ENCODE measurements at places on chromosomes 4 and X.

DNA sequence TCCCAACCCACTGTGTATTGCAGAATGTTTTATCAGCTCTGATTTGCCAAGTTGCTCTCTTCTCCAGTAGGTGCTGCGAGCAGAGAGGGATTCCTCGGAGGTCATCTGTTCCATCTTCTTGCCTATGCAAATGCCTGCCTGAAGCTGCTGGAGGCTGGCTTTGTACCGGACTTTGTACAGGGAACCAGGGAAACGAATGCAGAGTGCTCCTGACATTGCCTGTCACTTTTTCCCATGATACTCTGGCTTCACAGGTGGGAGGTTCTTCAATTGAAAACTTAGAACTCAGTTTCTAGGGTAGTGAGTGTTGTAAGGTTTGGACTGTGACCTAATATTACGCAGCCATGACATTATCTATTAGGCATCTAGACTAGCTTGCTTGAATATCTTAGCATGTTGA, 24.9 kb downstream of the AR start:
- DNase-seq = no peak

- no peak for DNase-seq
Observed at GRCh38 chr4:26039639-26040359, 125.8 kb downstream of the SMIM20 start.

- DNase-seq = no peak
Observed at GRCh38 chr4:37422638-37423037, 178.1 kb downstream of the NWD2 start.

DNA sequence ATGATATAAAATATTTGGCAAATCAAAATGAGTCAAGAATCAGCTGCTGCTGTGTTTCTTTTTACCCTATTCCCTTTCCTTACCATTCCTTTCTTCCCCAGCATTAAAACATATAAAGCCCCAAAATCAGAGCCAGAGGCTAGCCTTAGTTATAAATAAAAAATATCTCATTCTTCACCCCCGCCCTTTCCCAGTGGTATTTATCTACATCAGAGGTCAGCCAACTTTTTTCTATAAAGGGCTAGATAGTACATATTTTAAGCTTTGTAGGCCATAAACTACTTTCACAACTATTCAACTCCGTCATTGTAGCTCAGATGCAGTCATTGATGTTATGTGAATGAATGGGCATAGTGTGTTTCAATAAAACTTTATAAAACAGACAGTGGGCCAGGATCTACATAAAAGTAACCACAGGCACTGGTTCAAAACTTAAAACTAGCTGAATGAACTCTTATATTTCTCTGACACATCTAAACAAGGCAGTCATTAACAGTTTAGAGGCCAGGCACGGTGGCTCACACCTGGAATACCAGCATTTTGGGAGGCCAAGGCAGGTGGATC, 30.5 kb upstream of the TCEANC start:
- DNase-seq = no peak

DNA sequence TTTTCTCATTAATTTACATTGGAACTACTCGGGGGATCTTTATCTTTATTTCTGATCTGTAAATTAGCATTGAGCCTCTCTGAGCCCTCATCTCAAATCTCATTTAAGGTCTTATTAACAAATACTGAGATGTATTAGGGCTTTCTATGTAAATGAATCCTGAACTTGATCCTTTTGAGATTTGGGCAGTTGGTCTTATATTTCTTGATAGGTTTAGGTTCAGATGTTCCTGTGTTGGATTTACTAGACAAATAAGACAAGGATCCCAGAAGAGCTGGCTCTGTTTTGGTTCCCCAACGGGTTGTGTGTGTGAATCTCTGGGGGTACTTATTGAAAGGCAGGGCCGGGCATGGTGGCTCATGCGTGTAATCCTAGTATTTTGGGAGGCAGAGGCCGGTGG, 36.1 kb downstream of the LONRF3 start:
- no peak for DNase-seq

- DNase-seq = no peak
Observed at GRCh38 chr4:170017252-170017651, 8.9 kb downstream of the MFAP3L start.

GRCh38 chrX:125765347-125765746, 400.7 kb downstream of the DCAF12L2 start:
- no peak for DNase-seq

GRCh38 chr4:24477919-24478318, 106.4 kb downstream of the DHX15 start:
- DNase-seq = no peak

DNA sequence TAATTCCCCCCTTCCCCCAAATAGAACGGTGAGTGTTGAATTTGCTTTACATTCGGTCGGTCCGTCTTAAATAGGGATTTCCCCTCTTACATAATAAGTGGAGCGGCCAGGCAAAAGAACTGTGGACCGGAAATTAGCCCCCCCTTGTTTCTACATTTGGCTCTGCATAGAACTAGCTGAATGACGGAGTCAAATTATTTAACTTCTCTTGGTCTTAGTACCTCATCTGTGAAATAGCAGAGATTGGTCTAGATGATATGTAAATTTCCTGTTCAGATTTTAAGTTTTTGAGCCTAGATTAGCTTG, 1.3 kb downstream of the SPATA18 start:
- no peak for DNase-seq

DNA sequence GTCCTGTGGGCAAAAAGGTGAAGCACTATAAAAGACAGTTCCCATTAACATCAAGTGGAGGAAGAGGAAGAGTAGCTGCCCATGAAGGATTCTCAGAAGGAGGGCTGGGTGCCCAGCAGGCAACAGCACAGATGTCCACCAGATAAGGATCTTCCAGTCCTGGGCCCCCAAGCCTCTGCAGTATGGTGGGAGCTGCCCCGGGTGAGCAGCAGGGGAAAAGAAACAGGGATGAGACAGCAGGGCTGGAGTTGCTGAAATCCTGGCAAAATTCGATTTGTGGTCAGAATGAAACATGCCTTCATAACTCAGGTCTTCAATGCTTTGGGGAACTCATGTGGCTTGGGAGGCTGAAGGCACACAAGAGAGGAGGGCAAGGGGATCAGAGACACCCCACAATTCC, 94.6 kb downstream of the RASL11B start:
- no peak for DNase-seq

DNA sequence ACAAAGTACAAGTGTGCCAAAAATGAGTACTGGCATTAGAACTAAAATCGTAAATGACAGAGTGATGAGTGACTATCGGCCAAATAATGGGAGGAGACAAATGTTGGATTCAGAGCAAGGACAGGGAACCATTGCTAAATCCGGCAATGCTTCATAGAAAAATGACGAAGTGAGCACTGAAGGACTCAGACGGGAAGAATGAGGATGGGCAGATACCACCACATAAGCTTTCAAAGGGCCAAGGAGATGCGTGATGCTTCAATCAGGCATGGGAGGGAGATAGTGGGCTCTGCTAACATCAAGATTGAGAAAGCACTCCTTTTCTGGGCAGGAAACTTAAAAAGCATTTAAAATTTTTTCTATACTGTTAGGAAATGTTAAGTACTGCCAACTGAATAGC, 21.6 kb downstream of the RBBP7 start:
- no peak for DNase-seq

DNA sequence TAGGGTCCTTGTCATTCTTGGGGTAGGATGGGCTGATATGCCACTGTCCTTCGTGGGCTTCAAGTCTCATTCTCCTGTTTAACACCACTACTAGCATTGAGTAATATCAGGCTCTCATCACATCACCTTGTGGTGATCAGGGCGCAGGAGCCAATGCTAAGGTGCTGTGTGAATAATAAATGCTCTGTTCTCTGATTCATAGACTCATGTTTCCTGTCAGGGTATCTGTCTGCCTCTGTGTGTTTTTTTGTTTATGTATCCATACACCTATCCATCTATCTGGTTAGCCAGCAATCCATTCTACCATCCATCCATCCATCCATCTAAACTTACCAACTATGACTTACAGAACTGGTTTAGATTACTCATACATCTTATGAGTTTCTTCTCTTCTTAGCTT, 525.1 kb upstream of the ATOH1 start:
- no peak for DNase-seq

DNA sequence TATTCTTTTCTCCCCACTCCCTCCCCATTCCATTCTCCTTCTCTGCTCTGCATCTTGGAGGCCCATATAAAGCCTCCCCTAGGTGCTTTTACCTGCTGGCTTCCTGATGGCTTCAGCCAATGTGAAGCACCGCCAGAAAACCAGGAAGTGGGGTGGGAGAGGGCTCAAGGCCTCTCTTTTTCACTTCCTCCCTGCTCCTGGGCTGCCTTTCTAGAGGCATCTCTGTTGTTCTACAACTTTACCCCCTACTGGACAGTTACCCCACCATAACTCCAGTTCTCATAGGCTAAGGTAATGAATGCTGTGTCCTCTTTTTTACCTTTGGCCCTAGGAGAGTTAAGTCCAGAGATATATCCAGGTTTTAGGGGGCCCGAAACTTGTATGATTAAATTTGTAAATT, 62.4 kb upstream of the PPARGC1A start:
- DNase-seq = no peak

DNA sequence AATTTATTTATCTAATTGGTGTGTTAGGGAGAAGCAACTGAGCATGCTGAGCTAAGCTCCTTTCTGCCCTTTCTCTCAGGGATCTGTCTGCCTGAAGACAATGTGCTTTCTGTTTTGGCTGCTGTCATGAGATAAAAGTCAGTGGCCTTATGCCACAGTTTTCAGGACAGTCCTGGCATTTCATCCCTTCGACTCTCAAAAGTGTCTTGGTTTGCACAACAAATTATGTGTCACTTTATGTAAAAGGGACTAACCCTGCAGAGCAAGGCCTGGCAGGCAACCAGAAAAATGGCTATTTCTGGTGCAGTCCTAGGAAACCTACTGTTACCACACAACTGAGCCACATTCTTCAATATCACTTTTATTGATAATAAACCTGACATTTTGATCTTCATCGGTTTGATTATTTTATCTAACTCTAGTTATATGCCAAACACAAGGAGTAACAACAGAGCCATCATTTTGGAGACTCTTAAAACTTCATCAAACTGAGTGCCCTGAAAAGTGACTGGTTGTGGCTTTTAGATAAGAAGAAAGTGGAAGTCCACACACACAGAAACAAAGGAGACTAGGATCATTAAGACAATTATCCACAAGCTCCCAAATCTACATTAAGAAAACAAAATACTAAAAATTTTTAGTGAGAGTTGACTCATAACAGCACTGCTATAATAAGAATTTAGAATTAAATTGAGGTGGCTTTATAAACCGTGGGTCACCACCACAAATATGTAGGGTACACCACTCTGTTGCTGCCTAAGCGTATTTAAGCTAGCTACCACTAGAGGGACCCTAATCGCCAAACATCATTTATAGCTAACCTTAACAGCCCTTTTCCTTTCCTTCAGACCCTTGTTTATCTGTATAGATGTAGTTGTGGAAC, 95.9 kb upstream of the PTPN13 start:
- no peak for DNase-seq

DNA sequence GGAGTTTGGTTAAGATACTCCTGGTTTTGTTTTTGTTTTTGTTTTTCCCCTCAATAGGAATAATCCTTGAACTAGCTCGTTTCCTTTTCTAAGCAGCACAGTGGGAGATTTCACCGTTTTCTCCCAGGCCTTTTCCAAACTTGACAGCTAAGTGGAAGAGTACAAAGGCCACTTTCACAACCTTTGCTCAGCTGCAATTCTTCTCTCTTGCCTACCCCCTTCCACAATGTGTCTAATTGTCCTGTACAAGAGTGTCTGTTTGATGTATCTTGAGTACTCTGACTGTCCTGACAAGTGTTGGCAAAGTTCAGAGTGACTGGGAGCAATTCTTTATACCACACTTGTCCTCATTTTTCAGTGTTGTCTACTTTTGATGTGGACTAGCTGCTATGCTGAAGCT, 674.3 kb upstream of the AMOT start:
- DNase-seq = no peak

- no peak for DNase-seq
Observed at GRCh38 chrX:79330022-79330421, 37.1 kb downstream of the ITM2A start.

GRCh38 chr4:138925495-138925894, 90.1 kb upstream of the NOCT start:
- DNase-seq = no peak

DNA sequence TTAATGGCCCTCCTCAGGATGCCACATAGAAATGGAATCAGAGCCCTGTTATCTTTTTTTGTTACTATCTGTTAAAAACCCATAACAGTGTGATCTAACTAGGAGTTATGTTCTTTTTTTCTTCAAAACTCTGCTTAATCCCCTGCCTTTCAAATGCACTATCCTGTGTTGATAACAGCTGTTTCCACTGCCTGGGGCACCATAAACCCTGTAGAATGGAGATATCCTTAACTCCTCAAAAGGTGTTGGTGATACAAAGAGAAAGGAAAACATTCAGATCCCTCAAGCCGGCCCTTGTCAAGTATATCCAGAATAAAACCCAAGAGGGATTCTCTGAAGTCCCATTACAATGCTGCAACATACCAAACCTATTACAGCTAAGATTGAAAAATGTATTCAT, 108.6 kb downstream of the ACTRT1 start:
- no peak for DNase-seq

- DNase-seq = no peak
Observed at GRCh38 chrX:133676344-133677122, 261.2 kb upstream of the GPC4 start.

DNA sequence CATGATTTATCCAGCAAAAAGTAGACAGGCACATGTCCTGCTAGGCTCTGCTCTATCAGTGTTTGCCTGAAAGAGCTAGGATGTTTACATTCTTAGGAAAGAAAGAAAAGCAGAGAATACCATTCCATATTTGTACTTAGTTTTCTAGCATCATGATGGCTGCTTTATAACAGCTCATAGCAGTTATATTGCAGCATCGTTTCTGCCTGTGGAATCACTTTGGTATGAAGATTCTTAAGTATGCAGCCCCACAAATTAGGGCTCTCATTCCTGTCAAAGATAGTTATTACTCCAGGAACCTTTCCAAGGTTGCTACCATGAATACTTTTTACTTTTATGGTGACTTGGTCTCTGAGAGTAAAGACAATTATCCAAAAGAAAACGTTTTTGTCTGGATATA, 119.0 kb upstream of the MYOZ2 start:
- DNase-seq = no peak

DNA sequence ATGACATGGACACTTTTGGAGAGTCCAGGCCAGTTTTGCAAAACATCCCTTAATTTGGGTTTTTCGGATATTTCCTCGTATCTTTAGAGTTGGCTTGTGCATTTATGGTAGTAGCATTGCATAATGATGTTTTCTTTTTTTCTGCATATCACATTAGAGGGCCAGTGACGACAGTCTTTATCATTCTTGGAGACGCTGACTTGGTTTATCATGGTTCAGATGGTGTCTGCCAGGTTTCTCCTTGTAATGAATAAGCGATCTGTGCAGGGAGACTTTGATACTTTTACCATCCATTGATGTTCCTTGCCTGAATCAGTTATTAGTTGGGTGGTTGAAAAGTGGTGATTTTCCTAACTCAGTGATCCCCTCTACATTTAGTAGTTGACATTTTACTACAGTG, 46.6 kb downstream of the KIAA0232 start:
- DNase-seq = no peak

- no peak for DNase-seq
Observed at GRCh38 chr4:102151696-102152095, 193.6 kb downstream of the SLC39A8 start.

GRCh38 chr4:2343476-2343875, 75.0 kb downstream of the ZFYVE28 start:
- DNase-seq = no peak

Data from effector memory CD4-positive, alpha-beta T cell (primary cell).